Osteoblast (primary cell): ENCODE measurements at places on chromosomes 4 and X. TPM values are rescaled to one million over a fixed set of nuclear protein-coding genes. Genes with fewer than 3 reads are reported as not detected.

DNA sequence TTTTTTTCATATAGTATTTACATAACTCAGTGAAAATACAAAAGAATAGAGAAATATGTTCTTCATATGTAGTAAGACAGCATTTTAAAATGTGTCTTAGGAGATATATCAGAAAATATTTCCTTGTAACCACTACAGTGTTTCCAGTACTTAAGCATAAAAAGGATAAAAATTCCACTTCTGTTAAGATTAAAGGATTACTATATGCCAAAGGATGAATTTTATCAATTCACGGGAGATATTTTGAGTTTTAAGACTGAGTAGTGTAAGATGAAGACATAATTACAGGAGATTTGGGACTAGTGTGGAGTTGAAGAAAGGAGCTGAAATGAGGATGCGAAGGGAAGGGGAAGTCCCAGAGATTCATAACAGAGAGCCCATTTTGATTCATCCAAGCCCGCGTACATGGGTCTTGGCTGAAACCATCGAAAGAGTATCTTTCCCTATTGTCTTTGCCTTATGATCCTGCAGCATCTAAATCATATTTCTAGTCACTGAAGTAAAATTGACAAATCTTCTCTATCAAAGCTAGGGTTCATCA lies 58.7 kb downstream of the MAD2L1 start:
- no peak for DNase-seq
- H3K4me3 ChIP-seq, result no peak overlapping the region

Gene TMEM150C
- 3.3 and 7.1 TPM in 2 replicates for total RNA-seq

DNA sequence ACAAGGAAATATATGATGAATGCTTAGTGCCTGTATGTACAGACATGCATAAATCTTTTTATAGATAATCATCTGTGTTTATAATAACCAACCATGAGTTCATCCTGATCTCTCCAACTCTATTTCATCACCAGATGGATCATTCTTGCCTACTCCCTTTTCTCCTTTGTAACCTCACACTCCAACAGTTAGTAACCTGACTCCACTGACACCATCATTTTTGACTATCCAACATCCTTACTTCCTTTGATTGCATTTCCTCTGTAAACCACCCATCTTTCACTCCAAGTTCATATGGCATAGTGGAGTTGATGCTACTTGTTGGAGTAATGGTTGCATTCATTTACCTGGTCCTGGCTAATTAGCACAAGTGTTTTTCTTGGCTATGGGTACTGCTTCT lies 170.6 kb downstream of the ZNF330 start:
- no peaks in the 10 kb centered on the region for H3K27me3 ChIP-seq
- peaks cover 3% of the 10 kb centered on the region for H3K4me1 ChIP-seq
- H3K4me3 ChIP-seq, result no peak overlapping the region
- H3K27ac ChIP-seq, result no peak overlapping the region
- DNase-seq, result no peak

DNA sequence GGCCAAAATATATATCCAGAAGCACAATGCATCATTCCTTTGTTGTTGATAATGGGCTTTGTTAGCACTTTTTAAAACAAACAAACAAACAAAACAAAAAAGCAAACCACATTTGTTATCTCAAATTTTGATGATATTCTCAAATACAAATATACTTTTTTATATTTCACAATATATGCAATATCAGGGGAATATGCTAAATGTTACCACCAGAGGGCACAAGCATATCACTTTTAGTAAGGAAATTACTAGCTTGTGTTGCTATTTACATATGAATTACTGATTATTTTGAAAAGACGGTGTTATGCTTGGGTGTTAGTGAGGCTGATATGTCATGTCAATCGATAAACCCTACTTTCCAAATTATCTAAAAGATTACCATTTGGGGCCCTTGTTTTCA lies 29.1 kb downstream of the RIPPLY1 start:
- no peak overlapping the region for H3K4me3 ChIP-seq
- peaks cover 7% of the 10 kb centered on the region for H3K36me3 ChIP-seq
- no peaks in the 10 kb centered on the region for H3K27me3 ChIP-seq
- no peak for DNase-seq
- no peaks in the 10 kb centered on the region for H3K4me1 ChIP-seq

- H3K27ac ChIP-seq, result no peak overlapping the region
- no peak overlapping the region for H3K4me3 ChIP-seq
- H3K27me3 ChIP-seq, result peaks cover 4% of the 10 kb centered on the region
- no peaks in the 10 kb centered on the region for H3K36me3 ChIP-seq
- no peak for DNase-seq
These were observed 139.7 kb downstream of the RBM47 start for GRCh38 chr4:40489961-40490360.

GRCh38 chrX:3493605-3494004 lies 147.2 kb upstream of the MXRA5 start:
- H3K27me3 ChIP-seq, result no peaks in the 10 kb centered on the region
- H3K36me3 ChIP-seq, result no peaks in the 10 kb centered on the region
- H3K27ac ChIP-seq, result no peak overlapping the region
- no peak overlapping the region for H3K4me3 ChIP-seq
